ENCODE measurements at places on chromosomes 11 and 22.
A peak's percentile ranks its signal among the peaks of the same experiment; 100 is the strongest.

DNA sequence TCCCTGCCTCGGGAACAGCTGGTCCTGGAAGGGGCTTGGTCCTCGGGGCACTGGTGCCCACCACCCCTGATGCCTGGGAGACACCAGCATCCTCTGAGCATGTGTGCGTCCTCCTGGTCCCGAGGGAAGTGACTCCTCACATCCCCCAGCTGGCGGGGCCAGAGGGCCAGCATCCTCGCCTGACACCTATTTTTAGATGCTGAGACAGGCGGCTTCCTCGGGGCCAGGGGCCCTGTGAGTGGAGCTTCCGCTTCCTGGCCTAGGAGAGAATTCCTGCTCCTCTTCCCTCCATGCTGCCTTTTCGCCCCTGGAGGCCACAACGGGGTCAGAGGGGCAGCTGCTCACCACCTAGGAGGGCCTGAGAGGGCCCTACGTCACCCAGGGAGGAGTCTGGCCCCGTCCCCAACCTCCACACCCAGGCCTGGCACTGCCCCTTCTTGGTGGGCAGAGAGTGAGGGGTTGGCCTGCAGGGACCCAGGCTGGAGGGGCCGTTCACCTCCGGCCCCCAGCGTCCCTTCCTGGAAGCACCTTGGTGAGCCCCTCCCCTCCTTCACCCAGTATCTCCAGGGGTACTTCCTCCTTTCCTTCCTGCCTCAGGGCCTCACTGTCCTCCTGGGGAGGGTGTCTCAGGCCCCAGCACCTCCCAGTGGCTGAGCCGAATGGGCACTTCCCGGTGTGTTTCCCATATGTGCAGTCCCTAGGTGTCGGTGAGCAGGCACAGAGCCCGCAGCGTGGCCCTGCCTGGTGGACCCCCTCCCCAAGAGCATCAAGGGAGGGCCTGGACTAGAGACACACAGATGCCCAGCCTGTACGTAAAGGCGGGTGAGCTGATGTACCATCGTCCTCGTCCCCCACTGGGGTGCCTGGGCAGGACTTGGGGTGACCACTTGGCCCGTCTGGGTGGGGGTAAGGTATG is 6.1 kb downstream of the CD81 start:
- no peak for DNase-seq

DNA sequence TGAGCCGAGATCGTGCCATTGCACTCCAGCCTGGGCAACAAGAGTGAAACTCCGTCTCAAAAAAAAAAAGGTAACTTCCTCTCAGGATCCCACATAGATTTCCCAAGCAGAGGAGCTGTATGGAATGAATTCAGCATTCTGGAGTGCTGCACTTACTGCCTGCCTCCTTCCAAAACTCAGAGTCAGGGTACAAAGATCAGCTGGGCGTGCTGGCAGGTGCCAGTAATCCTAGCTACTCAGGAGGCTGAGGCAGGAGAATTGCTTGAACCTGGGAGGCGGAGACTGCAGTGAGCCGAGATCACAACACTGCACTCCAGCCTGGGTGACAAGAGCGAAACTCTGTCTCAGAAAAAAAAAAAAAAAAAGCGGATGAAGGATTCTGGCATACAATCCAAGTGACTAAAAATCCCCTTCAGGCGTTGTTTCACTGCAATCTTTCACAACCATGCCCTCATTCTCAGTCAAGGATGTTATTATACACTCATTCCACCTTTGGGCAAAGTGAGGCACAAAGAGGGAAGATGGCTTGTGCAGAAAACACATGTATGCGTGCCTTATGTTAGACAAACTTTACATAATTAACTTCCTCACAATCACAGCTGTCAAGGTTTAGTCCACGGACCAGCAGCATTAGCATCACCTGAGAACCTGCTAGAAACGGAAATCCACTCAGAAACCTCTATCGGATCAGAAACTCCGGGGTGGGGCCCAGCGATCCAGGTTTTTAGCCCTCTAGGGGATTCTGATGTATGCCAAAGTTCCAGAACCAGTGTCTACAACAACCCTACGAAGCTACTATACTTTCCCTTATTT is 1.1 kb upstream of the NOL12 start:
- no peak for DNase-seq

- DNase-seq: no peak
These were observed 47.0 kb downstream of the PACSIN2 start for GRCh38 chr22:42967933-42968332.

DNA sequence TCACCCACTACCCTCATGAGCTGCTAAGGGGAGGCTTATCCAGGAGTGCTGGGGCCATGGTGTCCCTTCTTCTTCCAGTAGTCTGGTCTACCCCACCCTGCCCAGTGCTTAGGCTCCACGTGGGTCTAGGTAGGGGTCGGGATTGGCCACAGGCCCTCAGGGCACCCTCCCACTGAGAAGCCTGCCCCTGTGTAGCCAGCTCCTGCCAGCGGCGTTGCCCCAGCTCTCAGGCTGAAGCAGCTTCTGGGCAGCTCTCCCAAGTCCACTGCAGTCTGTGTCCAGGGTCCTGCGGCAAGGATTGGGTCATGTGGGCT is 24.0 kb upstream of the RIC3 start:
- DNase-seq: no peak

DNA sequence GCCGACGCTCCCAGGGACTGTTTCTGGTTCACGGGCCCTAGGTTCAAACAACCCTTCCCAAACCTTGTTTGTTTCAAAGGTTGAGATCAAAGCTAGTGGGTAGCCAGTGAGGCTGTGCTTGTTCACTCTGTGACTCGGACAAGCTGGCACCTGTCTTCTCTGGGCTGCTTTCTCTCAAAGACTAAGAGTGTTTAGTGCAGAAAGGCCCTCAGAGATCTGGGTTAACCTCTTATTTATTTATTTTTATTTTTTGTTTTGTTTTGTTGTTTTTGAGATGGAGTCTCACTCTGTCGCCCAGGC is 13.0 kb upstream of the MALAT1 start:
- DNase-seq: no peak

DNA sequence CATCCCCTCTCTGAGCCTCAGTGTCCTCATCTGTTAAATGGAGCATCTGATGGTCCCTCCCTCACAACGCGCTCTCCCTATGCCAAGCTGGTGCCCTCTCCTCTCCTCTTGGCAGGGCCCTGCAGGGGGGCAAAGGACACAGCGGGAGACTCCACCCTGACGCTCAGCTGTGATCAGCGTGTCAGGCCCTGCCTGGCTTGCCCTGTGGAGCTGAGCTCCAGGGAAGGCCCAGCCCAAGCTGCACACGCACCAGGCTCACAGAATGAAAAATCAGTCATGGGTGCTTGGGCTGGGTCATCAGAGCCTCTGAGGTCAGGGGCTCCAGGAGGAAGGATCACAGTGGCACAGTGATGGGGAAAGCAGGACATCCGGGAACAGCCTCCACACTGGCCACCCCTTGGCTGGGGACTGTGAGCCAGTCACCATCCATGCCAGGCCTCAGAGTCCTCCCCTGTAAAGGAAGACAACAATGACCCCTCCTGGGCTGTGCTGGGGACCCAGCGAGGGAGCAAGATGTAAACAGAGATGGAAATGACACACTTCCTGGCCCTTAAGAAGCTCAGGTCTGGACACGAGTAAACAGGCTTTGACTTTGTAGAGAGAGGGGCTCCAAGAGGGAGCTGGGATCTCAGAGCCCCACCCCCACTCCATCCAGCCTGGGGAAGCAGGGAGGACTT is 36.6 kb downstream of the RPL3 start:
- DNase-seq: no peak

GRCh38 chr11:66068154-66068821 is 1.8 kb upstream of the PACS1 start:
- peak; percentile 42 for DNase-seq

DNA sequence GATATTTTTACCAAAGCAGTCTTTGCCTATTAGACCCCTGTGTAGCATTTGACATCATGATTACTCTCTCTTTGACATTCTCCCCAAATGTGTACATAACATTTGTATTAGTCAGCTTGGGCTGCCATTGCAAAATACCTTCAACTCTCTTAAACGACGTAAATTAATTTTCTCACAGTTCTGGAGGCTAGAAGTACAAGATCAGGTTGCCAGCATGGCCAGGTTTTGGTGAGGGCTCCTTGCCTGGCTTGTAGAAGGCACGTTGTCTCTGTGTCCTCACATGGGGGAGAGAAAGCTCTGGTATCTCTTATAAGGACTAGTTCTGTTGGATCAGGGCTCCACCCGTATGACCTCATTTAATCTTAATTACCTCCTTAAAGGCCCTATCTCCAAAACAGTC is 12.3 kb upstream of the DLAT start:
- DNase-seq: no peak

DNA sequence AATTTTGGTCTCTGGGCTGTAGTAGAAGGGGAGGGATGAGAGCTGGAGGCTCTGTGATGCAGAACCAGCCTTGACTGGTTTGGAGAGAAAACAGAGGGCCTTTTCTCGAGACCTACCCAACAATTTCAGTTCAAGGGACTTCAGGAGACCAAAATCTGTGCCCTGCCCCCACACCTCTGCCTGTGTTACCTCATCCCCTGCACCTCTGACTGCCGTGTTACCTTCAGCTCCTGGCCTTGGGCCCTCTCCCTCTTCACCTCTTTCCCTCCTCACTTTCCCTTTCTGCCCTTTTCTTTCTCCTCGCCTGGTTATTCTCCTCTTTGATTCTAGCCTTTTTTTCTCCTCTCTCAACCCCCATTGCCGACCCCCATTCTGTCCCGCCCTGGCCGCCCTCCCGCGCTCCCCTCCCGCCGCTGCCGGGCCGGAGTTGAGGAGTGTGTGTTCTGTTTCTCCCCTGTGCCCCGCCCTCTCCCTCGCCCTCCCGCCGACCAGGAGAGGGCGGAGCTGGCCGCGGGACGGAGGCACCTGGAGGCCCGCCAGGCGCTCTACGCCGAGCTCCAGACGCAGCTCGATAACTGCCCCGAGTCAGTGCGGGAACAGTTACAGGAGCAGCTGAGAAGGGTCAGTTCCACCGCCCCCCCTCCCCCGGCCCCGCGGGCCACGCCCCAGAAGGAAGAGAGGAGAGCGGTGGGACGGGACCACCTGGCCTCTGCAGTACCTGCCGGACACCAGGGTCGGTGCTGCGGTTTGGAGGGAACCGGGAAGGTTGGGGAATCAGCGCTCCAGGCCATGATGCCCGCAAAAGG is 27.2 kb downstream of the PHLDB1 start:
- no peak for DNase-seq

GRCh38 chr11:131064373-131064991 is 148.2 kb upstream of the SNX19 start:
- DNase-seq: no peak

- no peak for DNase-seq
These were observed at the start of gene MRGPRX2 for GRCh38 chr11:19060629-19061028. Gene MRGPRX2, minus strand, starts transcription at chr11:19060717. Its CDS starts 4,315 bp downstream, at chr11:19056402.

DNA sequence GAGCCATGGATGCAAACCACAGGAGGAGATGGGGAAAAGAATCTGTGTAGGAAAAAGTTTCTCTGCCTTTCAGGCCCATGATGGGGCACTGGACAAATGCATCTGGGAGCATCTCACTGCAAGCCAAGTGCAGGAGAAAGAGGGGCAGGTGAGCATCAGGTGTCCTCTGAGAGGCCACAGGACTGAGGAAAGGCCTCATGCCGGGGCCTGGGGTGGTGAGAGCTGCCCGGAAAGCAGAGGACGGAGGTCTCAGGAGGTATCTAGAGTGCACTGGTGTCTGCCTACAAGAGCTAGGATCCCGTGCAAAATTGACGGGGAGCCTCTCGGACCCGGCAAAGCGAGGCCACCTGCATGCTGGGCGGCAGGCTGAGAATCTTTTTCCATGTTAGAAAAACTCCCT is 73.9 kb downstream of the CTTN start:
- no peak for DNase-seq

DNA sequence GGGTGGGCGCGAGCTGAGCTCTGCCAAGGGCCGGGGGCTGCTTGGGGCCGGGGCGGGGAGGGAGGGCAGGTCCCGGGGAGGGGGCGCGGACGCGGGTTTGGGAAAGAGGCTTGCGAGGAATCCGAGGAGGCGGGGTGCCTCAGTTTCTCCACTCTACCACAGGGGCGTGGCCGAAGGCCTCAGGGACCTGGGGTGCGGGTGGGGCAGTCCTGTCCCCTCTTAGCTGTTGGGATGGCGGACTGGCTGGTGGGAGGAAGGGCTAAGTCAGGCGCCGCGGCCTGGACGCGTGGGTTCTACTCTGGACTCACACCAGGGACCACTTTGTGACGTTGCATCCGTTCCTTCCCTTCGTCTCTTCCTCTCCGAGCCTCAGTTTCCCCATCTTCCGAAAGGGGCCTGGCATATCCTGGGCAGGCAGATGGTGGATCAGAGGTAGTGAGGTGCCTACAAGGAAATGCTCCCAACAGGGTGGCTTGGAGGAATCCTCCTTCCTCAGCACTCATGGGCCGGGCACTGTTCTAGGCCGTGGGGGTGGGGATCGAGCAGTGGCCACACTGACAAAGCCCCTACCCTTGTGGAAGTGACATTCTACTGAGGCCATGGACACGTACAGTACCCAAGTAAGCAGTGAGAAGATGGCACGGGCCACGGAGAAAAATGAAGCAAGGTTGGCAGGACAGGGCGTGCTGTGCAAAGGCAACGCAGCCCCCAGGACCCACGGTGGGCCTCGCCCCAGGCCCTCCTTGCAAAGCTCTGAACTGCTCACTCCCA is 13.2 kb downstream of the IGLL1 start:
- DNase-seq: no peak

DNA sequence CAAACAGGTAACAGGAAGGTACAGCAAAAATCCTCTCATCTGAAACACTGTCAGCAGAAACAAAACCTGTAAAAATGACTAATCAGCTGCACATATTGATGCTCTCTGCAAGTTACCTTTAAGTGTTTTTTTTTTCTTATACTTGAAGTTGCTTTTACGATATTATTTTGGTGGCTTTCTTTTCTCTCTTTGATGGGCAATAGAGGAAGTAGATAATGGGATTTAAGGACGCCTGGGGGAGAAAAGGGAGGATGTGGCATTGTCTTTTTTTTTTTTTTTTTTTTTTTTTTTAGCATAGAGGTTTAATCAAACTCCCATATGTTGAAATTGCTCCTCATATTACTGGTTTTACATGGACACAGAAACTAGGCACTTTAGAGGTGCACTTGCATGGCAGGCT is 11.4 kb upstream of the ADSL start:
- DNase-seq: no peak

DNA sequence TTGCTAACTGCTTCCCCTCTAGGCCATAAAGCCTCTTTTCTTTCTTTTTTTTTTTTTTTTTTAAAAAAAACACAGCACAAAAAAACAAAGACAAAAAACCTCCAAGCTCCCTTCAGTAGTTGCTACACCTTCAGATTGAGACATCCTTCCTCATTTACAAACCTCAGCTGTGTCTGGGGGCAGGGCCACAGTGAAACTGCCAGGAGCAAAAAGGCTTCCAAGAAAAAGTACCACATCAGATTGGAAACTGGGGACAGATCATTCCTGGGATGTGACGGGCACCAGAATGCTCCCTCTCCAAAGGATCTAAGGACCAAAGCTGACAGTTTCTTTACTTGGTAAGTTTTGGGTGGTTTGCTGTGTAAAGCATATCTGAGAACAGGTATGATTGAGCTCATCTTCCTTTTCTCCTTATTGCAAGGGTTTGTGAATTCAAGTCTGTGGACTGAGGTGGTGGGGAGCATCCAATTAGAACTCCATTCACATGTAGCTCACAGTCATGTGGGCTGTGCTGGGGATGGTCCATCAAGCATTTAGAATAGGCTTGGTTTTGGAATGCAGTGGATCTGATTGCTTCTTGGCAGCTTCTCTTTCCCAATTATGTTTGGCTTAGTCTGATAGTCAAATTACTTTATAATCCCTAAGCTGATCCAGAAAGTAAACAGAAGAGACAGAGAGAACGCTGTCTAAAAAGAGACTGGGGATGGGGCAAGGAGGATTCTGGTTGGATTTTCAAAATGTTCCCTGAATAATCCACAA is 705 bp downstream of the BBOX1 start:
- no peak for DNase-seq

Measured in stimulated activated CD8-positive, alpha-beta memory T cell treated with anti-CD3 and anti-CD28 coated beads, Interleukin-15, amount 100 ng/mL, for 24 hours (primary cell).